ENCODE measurements at places on chromosomes 13 and 19.

DNA sequence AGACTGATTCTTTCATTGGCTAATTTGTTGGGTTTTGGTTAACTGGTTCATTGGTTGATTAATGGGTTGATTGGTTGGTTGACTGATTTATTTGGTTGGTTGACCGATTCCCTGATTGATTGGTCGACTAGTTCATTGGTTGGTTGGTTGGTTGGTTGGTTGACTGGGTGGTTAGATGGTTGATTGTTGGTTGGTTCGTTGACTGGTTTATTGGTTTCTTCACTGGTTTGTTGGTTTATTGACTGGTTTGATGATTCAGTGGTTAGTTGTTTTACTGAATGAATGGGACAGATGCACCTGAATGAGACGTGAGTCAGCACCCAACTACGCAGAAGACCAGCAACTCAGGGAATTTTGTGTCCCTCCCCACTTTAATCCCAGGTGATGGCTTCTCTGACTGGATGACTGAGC, 2.7 kb upstream of the NUP62 start:
- peaks cover 36% of the 10 kb centered on the region for H3K36me3 ChIP-seq
- peak overlapping the region; percentile 36 for H3K4me3 ChIP-seq
- peak overlapping the region; percentile 5 for H3K27ac ChIP-seq
- H3K27me3 ChIP-seq = peaks cover 11% of the 10 kb centered on the region
- no peak for DNase-seq

GRCh38 chr19:55553217-55554182, 8.2 kb upstream of the SBK3 start:
- no peaks in the 10 kb centered on the region for H3K27me3 ChIP-seq
- H3K4me1 ChIP-seq = no peaks in the 10 kb centered on the region
- no peak for DNase-seq
- H3K4me3 ChIP-seq = no peak overlapping the region

GRCh38 chr13:27186295-27186694, 14.7 kb upstream of the USP12 start:
- H3K36me3 ChIP-seq = no peaks in the 10 kb centered on the region
- H3K4me1 ChIP-seq = no peaks in the 10 kb centered on the region
- no peak overlapping the region for H3K4me3 ChIP-seq
- no peak for DNase-seq
- no peak overlapping the region for H3K27ac ChIP-seq

DNA sequence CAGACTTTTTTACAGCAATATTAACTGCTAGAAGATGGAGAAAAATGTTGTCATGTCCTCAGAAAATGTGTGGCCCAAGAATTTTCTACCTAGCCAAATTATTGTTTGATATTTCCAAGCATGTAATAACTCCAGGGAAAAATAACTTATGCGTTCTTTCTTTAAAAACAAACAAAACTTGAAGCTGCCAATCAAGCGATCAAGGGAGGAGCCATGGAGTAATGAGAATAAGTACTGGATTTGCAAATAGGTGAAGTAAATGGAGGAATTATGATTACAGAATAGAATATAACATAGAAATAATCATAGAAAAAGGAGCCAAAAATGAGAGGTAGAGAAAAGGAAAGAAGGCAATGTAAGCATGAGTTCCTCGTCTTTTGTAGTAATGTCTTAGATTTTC, 225.3 kb downstream of the DLEU7 start:
- no peaks in the 10 kb centered on the region for H3K36me3 ChIP-seq
- no peak overlapping the region for H3K4me3 ChIP-seq
- no peak overlapping the region for H3K27ac ChIP-seq
- H3K4me1 ChIP-seq = peaks cover 9% of the 10 kb centered on the region
- peaks cover 8% of the 10 kb centered on the region for H3K27me3 ChIP-seq

GRCh38 chr19:18229474-18229873, 3.2 kb upstream of the PDE4C start:
- no peak overlapping the region for H3K4me3 ChIP-seq
- no peak for DNase-seq
- peaks cover 3% of the 10 kb centered on the region for H3K36me3 ChIP-seq
- peaks cover 77% of the 10 kb centered on the region for H3K27me3 ChIP-seq
- H3K4me1 ChIP-seq = peaks cover 24% of the 10 kb centered on the region

DNA sequence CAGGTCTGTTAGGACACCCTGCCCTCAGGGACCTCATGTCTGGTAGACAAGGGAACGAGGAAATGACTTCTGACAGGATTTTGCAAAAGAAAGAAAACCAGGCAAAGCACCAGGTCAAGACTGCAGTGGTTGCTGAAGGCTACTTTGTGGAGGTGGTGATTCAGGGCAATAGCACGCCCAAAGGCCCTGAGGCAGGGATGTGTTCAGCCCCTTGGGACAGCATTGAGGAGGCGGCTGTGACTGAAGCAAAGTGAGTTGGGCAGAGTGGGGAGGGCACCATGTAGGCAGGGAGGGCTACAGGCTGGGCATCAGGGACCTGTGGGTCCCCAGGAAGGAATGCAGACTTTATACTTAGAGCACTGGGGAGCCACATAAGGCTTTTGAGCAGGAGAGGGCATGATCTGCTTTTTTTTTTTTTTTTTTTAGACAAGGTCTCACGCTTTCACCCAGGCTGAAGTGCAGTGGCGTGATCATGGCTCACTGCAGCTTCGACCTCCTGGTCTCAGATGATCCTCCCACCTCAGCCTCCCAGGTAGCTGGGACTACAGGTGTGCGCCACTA, 10.8 kb upstream of the HOMER3 start:
- H3K4me1 ChIP-seq = no peaks in the 10 kb centered on the region
- no peaks in the 10 kb centered on the region for H3K27me3 ChIP-seq
- no peak overlapping the region for H3K4me3 ChIP-seq
- DNase-seq = no peak

- peaks cover 77% of the 10 kb centered on the region for H3K4me1 ChIP-seq
- peaks cover 34% of the 10 kb centered on the region for H3K36me3 ChIP-seq
- no peaks in the 10 kb centered on the region for H3K27me3 ChIP-seq
- no peak overlapping the region for H3K27ac ChIP-seq
These were observed 26.0 kb upstream of the GARRE1 start for GRCh38 chr19:34228347-34228746.

GRCh38 chr19:18292810-18293641, 11.6 kb upstream of the JUND start:
- DNase-seq = peak; percentile 73
- H3K4me1 ChIP-seq = peaks cover 79% of the 10 kb centered on the region
- peaks cover 8% of the 10 kb centered on the region for H3K36me3 ChIP-seq
- H3K27ac ChIP-seq = peak overlapping the region; percentile 91
- no peaks in the 10 kb centered on the region for H3K27me3 ChIP-seq

DNA sequence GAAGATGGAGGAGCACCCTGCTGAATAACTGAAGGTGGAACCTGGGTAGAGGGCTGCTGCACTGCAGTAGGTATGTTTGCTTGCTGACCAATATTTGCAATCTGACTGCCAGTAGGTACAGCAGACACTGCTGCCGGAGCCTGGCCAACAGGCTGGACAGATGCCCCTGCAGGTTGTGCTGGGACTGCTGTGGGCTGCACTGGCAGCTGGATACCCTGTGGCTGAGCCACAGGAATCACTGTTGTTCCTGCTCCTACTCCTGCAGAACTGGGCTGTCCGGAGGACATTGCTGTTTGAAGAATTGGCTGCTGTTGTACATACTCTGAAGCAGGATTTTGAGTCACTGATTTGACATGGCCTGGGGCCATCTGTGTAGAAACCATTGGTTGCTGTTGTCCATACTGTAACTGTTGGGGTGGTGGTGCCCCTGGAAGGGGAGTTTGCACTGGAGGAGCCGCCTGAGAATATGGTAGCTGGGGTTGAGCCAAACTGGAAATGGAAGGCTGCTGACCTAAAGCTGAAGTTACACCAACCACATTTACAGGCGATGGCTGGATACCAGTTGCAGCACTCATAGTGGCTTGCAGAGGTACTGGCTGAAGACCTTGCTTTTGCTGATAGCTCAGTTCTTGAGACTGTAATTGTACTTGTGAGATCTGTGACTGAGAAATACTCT, 2.2 kb downstream of the TSC22D1 start:
- peak; percentile 20 for DNase-seq
- H3K4me3 ChIP-seq = peak overlapping the region; percentile 93
- peaks cover 6% of the 10 kb centered on the region for H3K27me3 ChIP-seq
- peaks cover 44% of the 10 kb centered on the region for H3K4me1 ChIP-seq
- no peak overlapping the region for H3K27ac ChIP-seq

DNA sequence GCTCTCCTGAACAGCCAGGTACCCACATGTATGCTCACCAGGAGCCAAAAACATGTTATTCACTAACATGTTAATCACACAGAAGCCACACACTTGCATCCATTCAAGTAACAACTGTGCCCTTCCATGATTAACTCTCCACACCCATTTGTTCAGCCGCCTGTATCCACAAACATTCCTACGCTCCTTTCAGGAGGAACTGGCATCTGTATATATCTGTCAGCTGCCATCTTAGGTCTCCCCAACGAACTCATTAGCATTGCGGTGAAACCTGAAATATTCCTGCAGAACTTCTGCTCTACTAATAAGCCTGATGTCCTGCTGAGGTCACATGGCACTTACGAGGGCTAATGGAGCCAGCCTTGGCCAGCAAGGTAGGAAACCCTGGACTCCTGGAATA, 33.0 kb downstream of the OLFM2 start:
- H3K4me3 ChIP-seq = no peak overlapping the region
- H3K27me3 ChIP-seq = peaks cover 17% of the 10 kb centered on the region
- no peak overlapping the region for H3K27ac ChIP-seq
- no peak for DNase-seq

DNA sequence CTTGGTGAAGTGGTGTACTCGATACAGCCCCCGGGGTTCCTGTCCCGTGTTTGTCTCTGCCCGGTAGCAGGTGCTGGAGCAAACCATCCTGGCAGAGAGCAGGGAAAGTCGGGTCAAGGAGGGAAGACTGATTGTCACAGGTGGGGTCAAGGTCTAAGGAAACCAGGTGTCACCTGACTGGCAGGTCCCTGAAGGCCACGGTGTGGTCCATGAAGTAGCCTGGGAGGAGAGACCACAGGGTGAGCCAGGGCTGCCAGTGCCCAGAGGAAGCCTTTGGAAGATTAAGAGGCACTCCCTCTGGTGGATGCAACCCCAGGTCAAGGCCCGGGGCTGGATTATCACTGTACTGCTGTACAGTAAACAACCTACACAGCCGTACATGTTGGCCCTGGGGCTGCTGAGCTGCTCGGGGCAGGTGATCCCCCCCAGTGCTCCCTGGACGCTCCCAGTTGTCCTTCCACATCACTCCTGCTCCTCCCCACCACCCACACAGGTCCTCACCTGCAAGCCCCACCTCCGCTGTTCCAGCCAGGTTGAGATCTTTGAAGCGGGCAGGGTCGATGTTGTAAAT, 6.0 kb upstream of the CCER2 start:
- H3K27ac ChIP-seq = no peak overlapping the region
- H3K36me3 ChIP-seq = no peaks in the 10 kb centered on the region
- DNase-seq = no peak
- no peaks in the 10 kb centered on the region for H3K27me3 ChIP-seq

DNA sequence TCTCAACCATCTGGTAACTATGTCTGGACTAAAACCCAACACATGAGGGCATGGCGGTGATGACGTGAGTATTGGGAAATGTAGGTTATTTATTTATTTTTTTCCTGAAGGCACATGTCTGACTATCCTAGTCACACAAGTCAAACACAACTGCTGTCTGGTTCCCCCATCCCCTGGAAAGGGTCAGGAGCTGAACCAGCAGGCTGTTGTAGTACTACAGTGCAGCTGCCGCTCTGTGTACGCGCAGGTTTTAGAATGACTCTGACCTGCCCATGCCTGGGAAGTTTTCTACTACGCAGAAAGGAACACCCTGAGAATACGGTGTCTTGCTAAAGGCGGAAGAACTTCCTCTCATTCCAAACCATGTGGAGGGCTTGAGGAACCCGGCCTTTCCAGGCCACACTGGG, 1.2 kb downstream of the SLC7A1 start:
- no peaks in the 10 kb centered on the region for H3K27me3 ChIP-seq
- peak overlapping the region; percentile 97 for H3K27ac ChIP-seq
- peaks cover 60% of the 10 kb centered on the region for H3K4me1 ChIP-seq
- peak; percentile 51 for DNase-seq
- H3K36me3 ChIP-seq = peaks cover 24% of the 10 kb centered on the region

DNA sequence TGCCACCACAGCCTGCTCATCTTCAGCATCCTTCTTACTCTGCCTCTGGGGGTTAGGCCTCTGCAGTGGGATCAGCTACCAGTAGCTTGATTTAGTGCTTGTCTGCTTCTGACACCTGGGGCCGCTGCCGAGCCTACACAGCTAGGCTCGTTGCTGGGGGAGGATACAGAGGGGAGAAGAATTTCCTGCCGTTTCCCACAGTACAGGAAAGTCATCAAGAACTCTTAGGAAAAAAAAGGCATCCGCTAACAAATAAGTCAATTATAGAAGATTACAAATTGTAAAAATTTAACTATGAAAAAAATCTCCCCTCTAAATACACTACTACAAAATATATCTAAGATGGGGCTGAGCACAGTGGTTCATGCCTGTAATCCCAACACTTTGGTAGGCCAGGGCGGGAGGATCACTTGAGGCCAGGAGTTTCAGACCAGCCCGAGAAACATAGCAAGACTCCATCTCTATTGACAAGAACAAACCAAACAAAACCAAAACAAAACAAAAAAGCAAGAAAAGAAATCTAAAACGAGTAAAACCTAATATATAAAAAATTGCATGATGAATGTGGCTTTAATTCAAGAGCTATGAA, 26.7 kb downstream of the LATS2 start:
- no peak overlapping the region for H3K27ac ChIP-seq
- no peak overlapping the region for H3K4me3 ChIP-seq
- H3K27me3 ChIP-seq = peaks cover 5% of the 10 kb centered on the region
- DNase-seq = no peak
- no peaks in the 10 kb centered on the region for H3K36me3 ChIP-seq
- peaks cover 14% of the 10 kb centered on the region for H3K4me1 ChIP-seq

DNA sequence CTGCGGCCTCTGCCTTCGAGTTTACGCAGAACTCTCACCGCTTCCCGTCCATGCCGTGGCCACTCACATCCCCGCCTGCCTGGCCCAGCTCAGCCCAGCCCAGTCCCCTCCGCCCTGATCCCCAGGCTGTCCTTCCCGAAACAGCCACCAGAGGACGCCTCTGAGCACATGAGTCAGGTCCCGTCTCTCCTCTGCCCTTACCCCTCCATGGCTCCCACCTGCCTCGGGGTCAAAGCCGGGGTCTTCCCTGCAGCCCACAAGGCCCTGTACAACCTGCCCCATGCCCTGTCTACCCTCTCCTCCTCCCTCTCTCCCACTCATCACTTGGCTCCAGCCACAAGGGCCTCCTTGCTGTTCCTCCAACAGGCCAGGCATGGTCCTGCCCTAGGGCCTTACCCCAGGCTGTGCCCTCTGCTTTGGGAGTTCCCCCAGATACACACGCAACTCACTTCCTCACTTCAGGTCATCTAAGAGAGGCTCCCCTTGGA, 8.1 kb upstream of the SEMA6B start:
- peak; percentile 68 for DNase-seq
- no peaks in the 10 kb centered on the region for H3K4me1 ChIP-seq
- no peak overlapping the region for H3K27ac ChIP-seq
- no peaks in the 10 kb centered on the region for H3K27me3 ChIP-seq
- no peak overlapping the region for H3K4me3 ChIP-seq
- H3K36me3 ChIP-seq = no peaks in the 10 kb centered on the region

DNA sequence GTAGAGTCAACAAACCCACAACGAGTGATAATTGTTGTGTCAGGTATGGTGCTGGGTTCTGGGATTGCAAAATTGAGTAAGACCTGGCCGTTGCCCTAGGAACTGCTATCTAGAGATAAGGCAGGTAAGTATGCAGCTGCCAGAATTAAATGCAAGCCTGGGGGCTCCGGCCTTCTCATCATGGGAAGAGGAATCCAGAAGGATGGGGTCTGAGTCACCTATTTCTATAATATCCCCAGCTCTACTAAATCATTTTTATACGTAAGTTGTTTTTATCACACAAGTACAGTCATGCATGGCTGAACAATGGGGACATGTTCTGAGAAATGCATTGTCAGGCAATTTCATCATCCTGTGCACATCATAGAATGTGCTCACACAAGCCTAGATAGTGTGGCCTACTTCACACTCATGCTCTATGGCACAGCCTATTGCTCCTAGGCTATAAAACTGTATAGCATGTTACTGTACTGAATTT, 203.0 kb downstream of the KLF5 start:
- DNase-seq = no peak
- peak overlapping the region; percentile 27 for H3K27ac ChIP-seq
- H3K27me3 ChIP-seq = no peaks in the 10 kb centered on the region
